CD8-positive, alpha-beta memory T cell (primary cell): ENCODE measurements at places on chromosomes 1 and 21.

DNA sequence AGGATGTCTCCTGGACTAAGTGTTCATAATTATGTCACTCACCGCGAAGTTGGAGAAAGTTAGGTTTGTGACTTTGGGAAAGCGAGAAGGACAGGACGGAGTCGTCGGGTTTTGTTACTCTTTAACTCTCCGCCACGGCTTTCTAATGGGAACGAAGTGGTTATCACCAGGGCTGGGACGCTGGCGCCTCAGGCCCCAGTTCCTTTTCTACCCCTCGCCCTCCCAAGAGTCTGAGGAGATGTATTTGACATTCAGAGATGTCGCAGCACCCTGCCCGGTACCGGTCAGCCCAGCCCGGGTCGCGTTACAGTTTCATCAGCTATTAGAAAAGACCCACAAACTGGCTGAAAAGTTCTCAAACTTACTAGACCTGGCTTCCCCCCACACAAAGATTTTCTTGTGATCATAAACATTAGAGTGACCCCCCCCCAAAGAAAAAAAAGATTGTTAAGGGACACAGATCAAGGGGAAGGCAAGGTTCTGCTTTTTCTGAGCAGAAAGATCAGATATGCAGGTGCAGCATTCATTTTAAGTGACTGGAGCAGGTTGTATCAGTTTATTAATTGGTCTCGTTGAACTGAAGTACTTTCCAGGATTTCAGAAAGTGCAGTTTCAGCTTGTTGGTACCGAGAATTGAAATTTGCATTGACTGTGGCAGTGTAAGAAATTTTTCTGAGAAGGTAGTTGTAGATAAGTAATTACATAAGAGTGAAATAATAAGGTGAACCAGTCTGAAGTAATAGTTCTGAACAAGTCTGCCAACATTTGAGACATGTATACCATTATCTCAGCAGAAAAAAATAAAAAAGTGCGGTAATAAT is 859 bp upstream of the ZBTB18 start:
- peak; percentile 40 for DNase-seq

DNA sequence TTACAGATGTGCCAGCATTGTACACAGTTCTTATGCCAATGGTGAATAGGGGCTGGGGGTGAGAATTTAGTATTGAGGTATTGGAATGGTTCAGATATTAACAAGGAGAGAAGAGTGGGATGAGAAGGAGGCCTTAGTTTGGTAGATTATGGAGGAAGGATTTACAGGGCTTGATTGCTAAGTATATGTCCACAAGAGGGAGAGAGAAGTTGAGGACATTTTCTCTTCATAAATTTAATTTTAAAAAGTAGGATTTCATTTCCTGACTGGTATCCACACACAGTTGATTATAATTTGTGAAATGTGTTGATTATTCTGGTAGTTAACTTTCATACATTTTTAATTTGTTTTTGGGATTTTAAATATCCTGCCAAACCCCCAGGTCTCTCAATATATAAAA is 213.0 kb downstream of the ADGRL2 start:
- no peak for DNase-seq

DNA sequence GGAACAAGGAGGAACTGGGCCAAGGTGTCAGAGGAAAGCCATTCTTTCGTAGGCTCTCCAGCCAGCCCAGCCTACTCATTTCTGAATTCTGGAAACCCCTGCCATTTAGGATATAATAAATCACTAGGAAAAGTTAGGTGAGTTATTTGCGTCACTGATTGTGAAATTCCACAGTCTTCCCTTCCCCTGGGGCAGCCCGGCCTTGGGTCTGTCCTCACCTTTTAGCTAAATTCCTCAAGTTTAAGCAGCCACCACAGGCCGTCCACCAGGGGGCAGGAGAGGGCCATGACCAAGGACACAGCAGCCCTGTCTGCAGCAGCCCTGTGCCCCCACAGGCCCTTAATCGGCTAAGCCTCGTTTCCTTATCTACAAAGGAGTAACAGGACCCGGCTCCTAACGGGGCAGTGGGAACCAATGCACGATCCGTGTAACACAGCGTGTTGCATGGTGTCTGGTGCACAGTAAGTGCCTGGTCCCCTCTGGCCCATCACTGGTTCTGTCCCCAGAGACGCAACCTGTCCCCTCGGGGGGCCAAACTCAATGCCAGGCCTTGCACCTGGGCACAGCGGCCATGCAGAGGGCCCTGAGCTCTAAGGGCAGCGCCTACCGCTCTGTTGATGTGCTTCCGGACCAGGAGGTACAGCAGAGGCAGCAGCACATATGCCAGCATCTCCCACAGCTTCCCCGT is 18.1 kb downstream of the GPR157 start:
- peak; percentile 64 for DNase-seq

GRCh38 chr1:232883992-232884661 is 66.3 kb upstream of the NTPCR start:
- DNase-seq: no peak

DNA sequence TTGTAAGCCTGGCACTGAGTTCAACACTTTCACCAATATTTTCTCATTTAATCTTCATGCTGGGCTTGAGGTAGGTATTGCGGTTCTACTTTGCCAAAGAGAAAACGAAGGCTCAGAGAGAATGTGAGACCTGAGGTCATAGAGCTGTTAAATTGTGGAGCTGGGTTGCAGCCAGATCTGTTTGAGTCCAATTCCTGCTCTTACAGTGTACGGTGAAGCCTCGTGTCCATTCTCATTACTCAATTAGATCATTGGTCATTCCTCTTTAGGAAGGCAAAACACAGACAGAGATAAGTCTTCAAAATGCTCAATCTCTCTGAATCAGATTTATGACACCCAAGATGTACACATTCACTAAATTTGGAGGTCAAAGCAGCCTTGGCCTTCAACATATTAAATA is 559.0 kb upstream of the DAB1 start:
- no peak for DNase-seq

DNA sequence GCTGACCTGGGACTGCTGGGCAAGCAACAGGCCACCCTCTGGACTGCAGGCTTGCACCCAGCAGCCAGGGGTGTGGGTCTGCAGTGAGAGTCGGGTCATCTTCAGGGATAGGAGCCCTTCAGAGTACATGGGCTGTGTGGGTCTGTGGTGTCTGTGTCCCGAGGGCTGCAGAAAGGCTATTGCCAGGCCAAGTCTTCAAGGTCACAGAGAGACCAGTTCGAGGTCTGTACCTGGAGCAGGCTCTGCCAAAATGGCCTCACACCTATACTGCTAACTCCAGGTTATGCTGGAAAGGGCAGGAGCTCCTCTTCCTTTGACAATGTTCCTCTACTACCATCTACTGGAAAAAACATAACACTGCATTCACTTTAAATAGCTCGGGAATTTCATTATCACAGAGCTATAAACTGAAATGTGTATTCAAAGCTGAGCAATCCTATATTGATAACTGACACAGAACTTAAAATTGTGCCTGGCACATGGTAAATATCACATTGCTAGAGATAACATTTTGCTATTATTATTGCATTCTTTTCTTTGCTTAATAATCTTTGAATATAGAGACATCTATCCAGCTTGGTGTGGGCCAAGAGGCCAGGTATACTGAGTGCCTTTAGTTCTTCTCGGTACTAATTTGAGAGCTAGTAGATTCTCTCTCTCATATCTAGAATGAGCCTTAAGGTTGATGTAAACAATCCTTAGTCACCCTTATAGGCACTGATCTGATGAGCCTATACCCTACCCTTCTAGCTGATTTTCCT is 6.9 kb upstream of the DNAH14 start:
- no peak for DNase-seq

DNA sequence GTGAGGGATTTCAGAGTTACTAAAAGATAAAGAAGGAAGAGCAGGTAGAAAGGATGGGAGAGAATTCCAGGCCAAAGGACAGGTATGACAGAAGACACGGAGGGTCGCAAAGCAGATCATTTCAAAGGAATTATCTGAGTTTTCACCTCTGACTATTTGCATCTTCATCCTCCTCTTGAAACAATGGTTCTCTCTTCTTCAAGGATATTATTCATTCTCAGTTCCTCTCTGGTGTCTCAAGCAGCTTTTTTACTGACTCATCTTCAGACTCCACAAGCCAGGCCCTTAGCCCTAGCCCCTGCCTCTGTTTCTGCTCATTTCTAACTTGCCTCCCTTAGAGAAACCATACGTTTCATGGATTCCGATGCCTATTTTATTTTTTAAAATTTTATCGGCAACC is 15.0 kb downstream of the DDX59 start:
- no peak for DNase-seq

GRCh38 chr1:243715285-243715684 is 134.8 kb downstream of the AKT3 start:
- DNase-seq: no peak
